NCI-H446 treated with DMSO at 0.1 percent for 48 hours (cell line): ENCODE measurements at places on chromosomes 12 and 14.

GRCh38 chr14:103094406-103095209 lies at the start of gene EXOC3L4:
Gene EXOC3L4 (plus strand): TSS chr14:103094725. CDS start chr14:103100220, 5,495 bp downstream.
- DNase-seq = no peak

- no peak for DNase-seq
Observed at GRCh38 chr12:97260786-97261185, 201.8 kb upstream of the RMST start.

GRCh38 chr12:7150356-7150755 lies 20.2 kb downstream of the CLSTN3 start:
- no peak for DNase-seq

DNA sequence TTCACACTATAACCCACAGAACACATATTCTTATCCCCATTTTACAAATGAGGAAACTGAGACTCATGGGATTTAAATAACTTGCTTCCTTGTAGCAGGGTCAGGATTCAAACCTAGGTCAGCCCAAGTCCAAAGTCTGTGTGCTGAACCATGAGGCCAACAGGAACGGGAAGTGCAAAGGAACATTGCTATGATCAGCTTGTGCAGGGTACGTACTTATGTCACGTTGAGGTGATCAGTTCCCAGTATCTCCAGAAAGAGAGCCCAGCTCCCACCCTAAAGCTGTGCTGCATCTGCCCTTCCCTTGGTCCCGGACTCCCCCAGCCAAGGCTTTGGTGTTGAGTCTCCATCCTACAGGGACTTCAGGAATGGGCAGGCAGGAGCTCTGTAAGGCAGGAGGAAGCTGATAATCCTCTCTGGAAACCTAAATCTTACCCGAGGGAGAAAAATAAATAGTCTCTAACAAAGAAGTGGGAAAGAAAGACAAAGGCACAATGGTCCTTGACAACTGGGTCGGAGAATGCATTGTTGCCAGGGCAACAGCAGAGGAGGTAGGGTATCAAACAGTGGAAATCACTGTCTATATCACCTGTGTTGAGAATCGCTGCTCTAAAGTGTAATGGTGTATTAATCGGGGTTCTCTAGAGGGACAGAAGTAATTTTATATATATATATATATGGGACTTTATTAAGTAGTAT lies 82.5 kb upstream of the FICD start:
- no peak for DNase-seq

DNA sequence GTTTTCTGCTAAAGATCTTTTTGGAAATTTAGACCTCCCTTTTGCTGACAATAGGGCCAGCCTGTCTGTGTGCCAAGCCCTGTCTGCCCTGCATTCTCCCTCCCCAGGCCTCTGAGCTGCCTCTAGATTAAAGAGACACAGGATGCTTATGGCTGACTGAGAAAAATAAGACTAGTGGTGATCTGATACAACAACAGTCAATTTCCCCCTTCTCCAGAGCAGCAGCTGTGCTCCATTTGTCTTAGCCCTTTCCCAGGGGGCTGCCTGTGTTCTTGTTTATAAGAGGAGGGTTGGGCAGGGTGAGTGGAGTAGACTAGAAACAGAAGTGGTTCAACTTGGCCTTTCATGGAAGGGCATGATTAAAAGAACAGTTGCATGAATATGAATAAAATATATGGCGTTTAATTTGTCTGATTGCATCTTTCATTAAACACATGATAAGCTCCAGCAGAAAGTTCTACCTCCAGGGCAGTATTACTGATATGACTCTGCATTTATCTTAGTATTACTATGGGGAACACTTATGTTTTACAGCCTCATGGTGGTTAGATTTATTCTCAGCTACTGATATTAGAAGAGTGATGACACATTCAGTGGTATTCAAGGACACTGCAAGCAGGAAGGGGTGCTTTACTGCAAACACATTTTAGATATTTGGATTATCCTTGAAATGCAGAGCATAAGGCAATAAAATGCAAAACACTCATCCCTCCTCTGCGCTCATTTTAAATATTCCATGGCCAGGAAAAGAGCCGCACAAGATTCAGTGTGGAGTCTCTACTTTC lies 150.2 kb upstream of the CLEC14A start:
- DNase-seq = peak; percentile 14

GRCh38 chr12:77115471-77115870 lies 50.1 kb upstream of the E2F7 start:
- DNase-seq = no peak

GRCh38 chr14:54796961-54797360 lies 105.7 kb downstream of the GCH1 start:
- no peak for DNase-seq

DNA sequence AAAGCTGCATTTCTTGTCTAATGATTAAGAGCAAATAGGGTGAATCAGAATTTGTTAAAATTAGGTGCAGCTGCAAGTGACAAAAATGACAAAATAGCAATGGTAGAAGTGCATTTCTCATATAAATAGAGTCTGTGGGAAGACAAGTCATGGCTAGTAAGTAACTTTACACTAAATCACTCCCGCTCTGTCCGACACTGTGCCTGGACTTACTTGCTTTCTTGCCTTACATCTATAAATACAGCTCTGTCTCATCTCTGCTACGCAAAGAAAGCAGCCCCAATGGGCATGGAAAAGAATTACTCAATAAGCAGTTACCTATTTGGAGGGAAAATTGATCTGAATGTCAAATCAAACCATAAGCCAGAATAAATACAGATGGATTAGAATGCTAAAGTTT lies 245.4 kb upstream of the KRR1 start:
- DNase-seq = no peak

GRCh38 chr12:3257411-3257810 lies 180.2 kb downstream of the TSPAN9 start:
- no peak for DNase-seq

- peak; percentile 60 for DNase-seq
Observed at GRCh38 chr12:62834406-62834805, 100.5 kb downstream of the PPM1H start.

- no peak for DNase-seq
Observed at GRCh38 chr12:45269412-45269751, 53.5 kb downstream of the ANO6 start.

DNA sequence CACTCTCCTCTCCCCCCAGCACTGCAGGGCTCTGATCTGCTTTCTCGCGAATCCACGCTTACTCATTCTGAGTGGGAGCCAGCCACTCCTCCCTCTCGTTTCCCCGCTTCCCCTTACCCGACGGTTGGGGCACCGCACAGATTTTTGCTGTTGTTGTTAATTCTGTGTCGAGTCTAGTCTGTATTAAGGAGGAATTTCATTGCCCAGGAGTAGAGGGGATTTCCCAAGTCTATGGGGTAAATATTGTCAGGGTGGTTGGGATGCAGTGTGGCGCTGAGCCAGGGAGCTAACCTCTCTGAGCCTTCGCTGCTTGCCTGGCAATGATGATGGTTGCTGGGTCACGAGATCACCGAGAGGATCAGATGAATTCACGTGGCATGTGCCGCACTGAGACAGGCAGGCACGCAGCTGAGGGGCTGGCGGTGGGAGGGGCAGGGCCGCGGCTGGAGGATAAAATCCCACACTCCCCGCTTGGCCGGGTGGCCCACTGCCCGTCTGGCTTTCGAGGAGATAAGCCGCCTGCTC lies 18.5 kb downstream of the NCOR2 start:
- DNase-seq = no peak

- DNase-seq = no peak
Observed at GRCh38 chr14:99921425-99921824, 128.2 kb downstream of the EML1 start.

DNA sequence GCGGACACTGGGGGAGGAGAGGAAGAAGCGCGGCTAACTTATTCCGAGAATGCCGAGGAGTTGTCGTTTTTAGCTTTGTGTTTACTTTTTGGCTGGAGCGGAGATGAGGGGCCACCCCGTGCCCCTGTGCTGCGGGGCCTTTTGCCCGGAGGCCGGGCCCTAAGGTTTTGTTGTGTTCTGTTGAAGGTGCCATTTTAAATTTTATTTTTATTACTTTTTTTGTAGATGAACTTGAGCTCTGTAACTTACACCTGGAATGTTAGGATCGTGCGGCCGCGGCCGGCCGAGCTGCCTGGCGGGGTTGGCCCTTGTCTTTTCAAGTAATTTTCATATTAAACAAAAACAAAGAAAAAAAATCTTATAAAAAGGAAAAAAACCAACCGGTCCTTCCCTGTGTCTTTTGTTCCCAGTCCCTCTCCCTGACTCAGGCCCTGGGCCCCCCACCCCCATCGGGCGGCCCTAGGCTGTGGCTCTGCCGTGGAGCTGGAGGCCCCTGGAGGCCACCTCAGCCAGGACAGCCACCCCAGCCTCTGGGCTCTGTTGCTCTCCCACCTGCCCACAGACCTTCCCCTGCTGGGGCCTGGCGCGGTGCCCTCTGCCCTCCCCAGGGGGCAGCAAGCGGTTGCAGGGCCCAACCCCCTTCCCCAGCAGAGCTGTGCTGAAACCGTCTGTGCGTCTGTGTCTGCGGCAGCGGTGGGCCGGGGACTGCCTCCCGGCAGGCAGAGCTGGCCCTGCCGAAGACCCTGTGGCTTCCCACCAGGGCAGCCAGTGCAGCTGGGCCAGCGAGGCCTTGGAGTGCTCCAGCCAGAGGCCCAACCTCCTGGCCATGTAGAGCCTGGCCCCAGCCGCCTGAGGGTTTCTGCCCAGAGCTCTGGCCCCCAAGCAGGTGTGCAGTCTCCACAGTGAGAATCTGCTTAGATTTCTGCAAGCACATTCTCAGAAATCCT lies 4.0 kb upstream of the CRIP2 start:
- no peak for DNase-seq

- no peak for DNase-seq
Observed at GRCh38 chr12:118312578-118312977, 60.1 kb downstream of the TAOK3 start.

GRCh38 chr12:54306925-54307741 lies 6.3 kb upstream of the NFE2 start:
- DNase-seq = no peak
